ENCODE measurements at places on chromosomes 16 and 17.

- no peak for DNase-seq
These were observed 62.8 kb downstream of the NACA2 start for GRCh38 chr17:61528171-61528570.

DNA sequence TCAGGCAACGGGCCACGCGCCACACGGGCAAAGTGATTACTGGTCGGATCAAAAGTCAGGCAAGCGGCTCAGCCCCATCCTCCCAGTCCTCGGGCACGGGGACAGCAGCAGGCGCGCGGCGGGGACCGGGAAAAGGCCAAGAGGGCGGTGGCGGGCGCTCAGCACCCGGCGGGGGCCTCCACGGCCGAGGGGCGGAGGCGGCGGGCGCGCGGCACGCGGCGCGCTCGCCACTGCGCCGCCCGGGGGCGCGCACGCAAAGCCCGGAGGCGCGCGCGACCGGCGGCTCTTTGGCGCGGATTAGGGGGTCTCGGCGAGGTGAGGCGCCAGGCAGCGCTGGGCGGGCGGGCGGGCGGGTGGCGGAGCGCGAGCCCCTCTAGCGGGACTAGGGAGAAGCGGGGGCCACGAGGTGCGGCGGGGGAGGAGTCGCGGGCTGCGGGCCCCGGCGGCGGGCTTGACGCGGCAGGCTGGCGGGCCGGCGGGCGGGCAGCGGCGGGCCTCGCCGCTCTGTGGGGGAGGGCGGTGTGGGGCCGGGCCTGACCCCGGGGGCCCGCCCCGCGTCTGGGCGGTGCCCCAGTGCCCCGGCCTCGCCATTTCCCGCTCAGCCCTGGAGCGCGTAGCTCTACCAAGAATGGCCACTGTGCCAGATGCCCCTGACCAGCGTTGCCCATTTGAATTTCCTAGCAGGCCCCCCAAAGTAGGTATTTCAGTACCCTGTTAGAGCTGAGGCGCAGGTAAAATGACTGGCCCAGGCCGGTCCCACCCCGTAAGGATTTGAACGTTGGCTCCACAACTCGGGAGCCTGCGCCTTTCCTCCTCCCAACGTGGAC, at the start of the genes ACACA and TADA2A:
ACACA (minus strand) TSS at position 202 of the 827 bp plus-strand sequence. CDS start 537 bp downstream, outside the sequence.
TADA2A (plus strand) TSS at position 252 of the 827 bp plus-strand sequence. CDS start 4,480 bp downstream, outside the sequence.
- peak; percentile 76 for DNase-seq

DNA sequence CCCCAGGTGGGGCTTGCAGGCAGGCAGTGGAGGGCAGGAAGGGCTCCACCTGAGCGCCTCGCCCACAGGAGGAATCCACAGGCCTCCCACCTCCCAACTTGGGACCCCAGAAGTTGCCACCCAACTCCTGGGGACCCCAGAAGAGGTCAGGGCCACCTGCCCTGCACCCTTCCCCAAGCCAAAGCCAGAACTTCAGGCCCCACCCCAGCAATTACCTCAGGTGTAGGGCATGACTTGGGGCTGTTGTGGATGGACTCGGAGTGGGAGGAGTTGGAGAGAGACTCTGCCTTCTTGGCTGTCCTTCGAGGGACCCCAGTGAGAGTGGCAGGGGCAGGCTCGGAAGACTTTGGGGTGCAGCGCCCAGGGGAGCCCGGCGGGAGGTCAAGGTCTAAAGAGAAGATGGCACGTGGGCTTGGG, 10.5 kb downstream of the TSPOAP1 start:
- DNase-seq, result no peak

DNA sequence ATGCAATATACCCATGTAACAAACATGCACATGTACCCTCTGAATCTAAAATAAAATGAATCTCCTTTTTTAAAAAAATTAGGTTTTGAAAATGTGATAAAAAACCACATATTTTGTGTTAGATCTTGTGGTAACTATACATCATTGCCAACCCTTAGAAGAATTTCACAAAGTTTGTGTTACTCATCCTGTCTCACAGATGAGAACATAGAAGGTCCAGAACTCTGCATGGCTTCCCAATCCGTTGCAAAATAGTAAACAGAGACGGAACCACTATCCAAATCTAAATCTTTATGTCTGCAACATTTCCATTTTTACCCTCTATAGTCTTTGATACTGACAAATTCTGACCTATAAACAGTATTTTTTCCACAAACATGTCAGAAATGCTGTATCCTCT, 759.9 kb downstream of the KCNJ2 start:
- DNase-seq, result no peak

- no peak for DNase-seq
These were observed 2.0 kb upstream of the THUMPD1 start for GRCh38 chr16:20743591-20743990.

DNA sequence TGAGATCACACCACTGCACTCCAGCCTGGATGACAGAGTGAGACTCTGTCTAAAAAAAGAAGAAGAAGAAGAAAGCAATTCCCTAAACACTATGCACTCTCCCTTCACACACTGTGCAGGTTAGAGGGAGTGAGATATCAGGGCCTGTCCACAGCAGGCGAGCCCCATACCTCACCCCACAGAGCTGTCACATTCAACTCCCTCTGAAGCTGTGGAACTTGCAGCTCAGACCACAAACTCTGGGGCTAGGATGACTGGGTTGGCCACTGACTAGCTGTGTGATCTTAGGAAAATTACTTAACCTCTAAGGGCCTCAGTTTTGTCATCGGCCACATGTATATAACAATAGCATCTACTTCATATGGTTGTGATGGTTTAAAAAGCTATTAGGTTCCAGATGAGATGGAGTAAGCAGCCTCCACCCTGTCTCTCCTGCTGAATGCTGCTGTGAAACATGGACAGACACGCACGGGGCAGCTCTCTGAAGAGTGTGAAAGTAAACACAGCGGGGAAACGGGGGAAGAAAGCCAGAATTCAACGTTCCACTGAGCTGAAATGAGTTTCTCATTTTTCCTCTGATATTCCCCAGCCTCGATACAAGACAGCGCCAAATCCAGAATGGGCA, 13.6 kb upstream of the PYY start:
- DNase-seq, result no peak

- no peak for DNase-seq
These were observed 13.0 kb downstream of the SKAP1 start for GRCh38 chr17:48416971-48417370.

DNA sequence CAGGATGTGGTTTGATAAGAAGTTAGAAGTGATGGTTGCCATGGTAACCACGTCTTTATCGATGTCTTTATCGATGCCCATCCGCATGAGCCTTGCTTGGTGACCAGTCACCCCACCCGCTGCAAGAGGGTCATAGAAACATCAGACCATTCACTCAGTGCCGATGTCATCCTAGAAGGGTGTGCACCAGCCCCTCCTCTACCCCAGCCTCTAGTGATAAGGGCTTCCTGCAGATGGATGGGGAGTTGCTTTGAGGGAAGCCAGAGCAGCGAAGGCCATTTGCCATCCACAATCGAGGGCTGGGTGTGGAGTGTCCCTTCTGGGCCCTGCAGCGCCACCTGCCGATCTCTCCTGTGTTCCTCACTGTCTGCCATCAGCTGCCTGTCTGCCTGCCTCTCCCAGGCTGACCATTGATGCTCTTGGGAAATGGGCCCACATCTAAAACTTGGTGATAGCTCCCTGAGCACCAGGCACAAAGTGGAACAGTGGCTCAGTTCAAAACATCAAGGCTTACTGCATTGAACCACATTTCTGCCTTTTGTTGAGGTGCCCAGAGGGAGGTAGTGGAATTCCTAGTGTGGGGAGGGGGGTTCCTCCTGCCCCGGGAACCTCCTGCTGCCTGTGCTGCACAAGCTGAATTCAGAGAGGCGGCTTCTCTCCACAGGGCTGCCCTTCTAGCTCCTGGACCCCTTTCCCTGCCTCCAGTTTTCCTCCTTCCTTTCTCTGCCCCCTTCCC, 8.9 kb downstream of the CALB2 start:
- no peak for DNase-seq

DNA sequence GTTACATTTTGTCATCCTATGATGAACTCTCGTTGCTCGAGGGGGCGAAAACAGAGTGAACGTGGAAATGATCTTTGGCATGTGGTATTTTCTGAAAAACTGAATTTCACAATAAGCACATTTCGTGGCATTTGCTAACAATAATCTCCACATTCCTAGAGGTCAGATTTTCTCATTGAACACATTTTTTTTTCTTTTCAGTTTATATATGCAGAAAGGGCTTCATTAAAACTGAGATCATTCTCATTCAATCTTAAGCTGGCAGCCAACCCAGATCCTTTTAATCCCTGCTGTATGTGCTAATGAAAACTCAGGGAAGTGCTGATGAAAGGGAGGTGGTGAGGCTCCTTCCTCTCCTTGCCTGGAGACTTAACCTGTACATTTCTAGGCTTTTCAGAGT, 52.6 kb downstream of the PRKCA start:
- DNase-seq, result no peak

- no peak for DNase-seq
These were observed 61.0 kb upstream of the RBBP6 start for GRCh38 chr16:24478401-24478800.

DNA sequence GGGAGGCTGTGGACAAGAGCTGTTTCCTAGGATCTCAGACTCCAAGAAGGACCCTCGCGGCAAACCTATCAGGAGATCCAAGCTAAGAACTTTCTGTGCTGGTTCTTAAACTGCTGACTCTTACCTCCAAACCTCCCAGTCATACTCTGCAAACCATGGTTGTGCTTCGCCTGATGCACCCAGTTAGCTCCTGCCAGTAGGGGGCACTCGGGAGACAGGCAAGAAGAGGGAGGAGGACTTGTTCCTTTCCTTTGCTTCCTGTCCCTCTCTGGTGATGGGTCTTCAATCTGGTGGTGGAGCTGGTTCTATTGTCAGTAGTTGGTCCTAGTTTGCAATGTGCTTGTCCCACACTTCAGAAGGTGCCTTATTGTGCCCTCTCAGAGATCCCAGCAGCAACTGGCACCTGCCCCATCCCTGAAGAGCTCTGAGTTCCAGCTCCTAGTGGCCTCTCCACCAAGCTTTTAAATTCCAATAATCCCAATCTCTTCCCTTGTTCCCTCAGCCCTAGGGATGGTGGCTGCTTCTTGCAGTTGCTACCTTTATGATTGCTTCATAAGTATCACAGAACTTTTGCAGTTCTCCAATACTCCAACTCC, 113.5 kb upstream of the RPL38 start:
- no peak for DNase-seq

GRCh38 chr16:51149721-51150164, 1.3 kb downstream of the SALL1 start:
- no peak for DNase-seq

DNA sequence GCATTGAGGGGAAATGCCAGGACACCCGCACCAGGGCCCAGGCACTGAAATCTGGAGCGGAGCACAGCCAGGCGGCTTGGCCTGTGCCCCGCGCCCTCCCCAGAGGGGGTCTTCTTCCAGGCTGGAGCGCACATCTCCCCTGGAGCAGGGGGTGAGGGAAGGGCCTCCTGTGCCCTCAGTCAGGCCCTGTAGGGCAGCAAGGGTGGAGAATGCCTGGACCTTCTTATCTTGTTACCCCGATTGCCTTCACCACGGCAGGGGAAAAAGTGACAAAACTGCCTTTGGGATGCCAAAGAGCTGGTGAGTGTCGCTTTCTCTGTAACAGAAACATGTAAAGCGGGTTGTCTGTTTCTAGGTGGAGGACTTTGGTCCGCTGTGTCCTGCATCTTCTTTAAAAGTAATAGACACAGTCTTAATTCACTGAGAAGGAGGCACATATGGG, 48.3 kb upstream of the BAHCC1 start:
- DNase-seq, result no peak

DNA sequence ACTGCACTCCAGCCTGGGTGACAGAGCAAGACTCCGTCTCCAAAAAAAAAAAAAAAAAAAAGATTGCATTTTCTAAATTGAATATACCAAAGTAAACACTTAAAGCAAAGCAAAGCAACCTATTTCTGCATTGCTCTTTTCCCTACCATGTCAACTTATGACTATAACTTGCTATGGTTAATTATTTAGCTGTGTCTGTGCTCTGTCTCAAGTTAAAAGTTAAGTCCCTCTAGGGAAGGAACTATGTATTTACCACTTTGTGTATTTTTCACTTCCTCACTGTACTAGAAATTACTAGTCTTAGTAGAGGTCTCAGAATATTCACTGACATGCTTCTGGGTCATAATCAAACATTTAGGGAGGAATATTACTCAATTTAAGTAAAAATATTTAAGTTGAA, 711.7 kb upstream of the SOX9 start:
- no peak for DNase-seq

GRCh38 chr16:72029567-72030271, 21.2 kb downstream of the DHODH start:
- DNase-seq, result no peak

DNA sequence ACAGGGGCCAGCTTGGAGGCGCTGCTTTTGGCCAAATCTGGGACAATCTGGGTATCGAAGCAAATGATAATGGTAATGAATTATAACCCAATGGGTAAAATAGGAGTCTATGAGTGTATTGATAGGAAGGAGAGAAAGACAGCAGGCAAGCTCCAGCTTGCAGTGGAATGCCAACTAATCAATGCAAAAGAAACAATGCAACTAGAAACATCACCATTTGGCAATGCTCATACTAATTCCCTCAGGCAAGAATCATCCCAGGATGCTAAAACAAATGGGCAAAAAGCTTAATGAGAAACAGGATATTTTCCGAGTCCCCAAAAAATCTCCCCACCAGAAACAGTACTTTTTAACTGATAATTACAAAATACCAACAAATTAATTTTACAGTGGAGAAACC, 64.7 kb downstream of the ADCY9 start:
- DNase-seq, result no peak

- DNase-seq, result no peak
These were observed 6.8 kb downstream of the ADAP2 start for GRCh38 chr17:30928584-30928983.

GRCh38 chr17:36715951-36716350, 114.6 kb downstream of the MRM1 start:
- no peak for DNase-seq

GRCh38 chr17:51121620-51122472, 1.2 kb upstream of the SPAG9 start:
- peak; percentile 17 for DNase-seq

DNA sequence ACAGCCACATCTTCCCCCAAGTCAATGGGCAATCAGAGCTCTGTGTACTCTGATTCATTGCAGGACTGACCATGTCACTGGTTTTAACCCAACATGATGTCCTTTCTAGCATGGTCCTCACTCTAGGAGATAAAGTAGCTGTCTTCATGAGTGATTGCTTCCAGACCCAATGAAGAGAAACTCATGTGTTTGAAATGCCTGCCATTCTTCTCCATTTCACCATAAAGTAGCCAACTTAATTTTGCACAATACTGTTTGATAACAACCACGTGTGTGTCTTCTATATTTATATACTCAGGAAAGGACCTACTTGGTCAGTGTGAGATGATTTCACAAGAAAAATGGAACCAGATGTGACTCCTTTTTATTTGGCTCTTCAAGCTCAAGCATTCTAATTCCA, 172.5 kb downstream of the AXIN2 start:
- DNase-seq, result no peak

GRCh38 chr16:53504665-53505064, 1.7 kb upstream of the AKTIP start:
- DNase-seq, result no peak

DNA sequence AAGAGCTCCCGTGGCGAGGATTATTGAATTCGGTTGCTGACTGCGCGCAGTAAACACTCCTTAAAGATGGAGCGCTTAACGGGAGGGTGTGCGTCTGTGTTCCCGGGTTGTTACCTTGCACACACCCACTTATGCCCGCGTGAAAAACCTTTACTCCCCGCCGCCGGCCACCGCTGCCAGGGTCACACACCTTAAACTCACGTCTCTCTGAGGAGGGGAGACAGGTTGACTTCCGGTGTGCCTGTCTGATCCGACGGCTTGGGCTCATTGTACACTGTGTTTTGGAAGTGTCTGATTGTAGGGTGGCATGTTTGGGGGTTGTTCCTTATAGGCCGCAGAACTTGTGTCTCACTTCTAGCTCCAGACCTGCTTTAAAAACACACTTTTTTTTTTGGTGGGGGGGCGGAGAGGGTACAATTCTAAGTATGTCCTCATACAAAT, 66.8 kb downstream of the KPNA2 start:
- peak; percentile 37 for DNase-seq

- no peak for DNase-seq
These were observed 2.6 kb upstream of the KRT36 start for GRCh38 chr17:41492351-41492750.
